Choroid plexus epithelial cell (primary cell): ENCODE measurements at places on chromosomes 3 and 15.

DNA sequence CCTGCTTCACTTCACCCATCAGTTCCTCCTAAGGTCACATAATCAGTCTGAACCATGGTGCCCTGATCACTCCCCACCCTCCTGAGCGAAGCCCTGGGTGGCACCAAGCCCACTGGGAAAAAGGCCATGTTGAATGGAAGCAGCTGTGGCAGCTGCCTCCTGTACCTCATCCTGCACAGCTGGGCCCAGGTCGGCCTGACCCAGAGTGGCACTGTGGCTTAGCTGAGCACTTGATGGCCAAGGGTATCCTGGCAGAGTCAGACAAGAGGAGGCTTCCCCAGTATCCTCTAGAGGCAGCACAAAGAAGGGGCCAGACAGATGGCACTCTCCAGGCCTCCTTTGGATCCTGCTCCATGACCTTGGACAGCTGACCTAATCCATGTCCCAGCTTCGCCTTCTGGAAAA is 68.4 kb downstream of the TLE3 start:
- DNase-seq = no peak

DNA sequence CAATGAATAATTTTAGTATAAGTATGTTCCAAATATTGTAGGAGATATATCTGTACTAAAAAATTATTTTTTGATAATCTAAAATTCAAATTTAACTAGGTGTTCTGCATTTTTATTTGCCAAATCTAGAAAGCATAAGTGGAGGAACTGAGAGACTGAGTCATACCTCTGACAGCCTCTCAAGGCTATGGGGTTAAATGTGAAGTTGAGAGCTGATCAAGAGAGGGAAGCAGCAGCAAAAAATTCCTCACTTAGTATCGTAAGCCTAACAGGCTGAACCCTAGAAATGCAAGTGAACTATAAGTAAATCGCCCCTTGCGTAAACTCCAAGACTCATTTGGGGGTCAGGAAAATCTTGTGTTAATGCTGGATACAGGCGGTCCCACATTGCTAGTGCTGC is 12.8 kb upstream of the TOPAZ1 start:
- no peak for DNase-seq

GRCh38 chr3:187746442-187747281 is 1.4 kb upstream of the BCL6 start:
- peak; percentile 67 for DNase-seq

- DNase-seq = peak; percentile 87
Observed at GRCh38 chr3:3200632-3201212, 21.2 kb upstream of the CRBN start.

DNA sequence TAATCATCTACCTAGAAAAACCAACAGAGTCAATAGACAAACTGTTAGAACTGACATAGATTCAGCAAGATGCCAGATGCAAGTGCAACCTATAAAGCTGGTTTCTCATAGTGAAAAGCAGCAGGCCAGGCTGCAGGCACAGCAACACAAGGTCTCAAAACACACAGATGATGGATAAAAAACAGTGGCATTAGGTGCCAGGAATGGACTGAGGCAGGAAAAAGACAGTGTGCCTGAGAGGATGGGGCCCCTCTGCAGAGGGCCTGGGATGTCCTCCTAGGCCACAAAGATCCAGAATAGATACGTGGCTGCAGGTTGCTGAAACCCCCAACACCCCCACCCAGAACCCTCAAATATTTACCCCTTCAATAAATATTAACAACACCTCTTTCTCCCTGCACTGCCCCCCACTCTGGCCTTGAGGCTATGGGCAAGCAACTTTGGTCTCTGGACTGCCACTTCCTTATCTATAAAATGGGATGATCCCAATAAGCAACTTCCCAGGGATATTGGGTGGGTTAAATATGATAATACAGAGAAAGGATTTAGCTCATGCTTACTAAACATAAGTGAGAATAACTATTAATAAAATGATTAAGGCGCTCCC is 35.2 kb upstream of the FGD5 start:
- DNase-seq = no peak

DNA sequence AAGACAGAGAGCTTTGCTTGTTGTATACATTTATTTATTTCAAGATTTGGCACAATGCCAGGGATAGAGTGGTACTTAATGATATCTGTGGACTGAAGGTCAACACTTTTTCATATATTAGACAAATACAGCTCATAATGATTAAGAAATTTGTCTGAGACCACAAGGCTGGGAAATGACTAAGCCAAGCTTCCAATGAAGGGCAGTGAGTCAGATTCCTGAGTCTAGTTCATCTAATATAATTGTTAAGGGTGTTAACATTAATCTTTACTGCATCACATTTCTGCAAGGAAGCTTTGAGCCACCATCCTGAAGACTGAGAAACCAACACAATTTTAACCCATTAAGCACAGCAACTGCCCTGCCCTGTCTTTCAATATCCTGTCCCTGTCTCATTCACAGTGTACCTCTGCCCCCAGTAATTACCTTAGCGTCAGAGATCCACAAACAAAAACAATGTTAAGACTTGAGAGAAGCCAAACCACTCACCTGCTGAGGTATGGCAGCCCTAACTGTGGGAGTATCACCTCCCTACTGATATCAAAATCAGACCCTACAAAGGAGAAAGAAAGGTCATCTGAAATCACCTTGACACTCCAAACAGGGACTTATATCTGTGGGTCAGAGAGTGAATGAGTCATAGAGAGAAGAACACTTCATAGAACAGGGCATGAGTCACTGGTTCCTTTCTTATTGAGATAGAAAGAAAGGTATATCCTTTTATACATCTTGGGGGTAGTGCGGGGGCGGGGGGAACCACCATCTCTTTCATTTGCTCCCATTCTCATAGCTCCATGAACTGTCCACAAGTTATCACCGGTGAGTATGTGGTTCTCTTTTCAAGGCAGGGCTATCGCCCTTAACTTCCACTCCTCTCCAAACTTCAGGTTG is 74.7 kb downstream of the MAGI1 start:
- DNase-seq = peak; percentile 90

DNA sequence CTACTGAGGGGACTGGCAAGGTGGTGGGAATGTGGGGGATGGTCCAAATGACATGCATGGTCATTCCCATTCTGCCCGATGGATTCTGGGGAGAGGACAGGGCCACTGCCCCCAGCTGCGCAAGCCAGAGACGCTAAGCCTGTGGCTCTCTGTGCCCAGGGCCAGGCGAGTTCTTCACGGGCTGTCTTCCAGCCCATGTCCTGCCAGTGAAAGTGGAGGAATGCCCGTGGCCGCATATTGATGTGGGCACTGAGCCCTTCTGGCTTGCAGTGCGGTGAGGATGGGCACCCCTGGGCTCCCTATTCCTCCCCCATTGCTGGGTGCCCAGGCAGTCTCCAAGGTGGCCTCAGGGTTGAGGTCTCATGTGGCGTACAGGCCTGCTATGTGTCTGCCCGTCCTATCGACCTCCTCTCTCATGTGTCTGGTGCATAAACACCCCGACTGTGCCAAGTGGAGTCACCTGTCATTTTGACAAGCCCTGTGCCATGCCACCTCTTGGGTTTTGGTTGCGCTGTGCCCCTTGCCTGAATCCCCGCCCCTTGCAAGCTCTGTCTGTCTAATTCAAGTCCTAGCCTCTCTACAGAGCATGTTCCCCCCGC is 116.8 kb downstream of the TMEM266 start:
- no peak for DNase-seq

DNA sequence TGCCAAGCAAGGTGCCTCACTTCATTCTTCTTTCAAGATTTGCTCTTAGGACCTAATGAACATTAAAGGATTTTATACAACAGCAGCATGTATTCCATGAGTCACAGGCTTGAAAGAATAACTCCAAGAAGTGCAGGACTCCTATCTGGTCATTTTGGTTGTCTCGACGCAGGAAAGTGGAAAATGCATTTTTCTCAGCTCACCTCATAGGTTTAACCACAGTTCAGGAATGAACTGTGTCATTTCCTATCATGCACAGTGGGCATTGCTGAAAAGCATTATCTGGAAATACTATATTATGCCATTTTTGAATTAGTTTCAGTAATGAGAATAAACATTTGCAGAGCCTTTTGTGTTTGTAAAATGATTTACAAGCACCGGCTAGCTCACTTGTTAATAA is 98.7 kb upstream of the BFSP2 start:
- peak; percentile 85 for DNase-seq

GRCh38 chr3:22977042-22977441 is 226.1 kb upstream of the UBE2E2 start:
- DNase-seq = no peak

GRCh38 chr3:184730924-184731323 is 19.1 kb upstream of the MAGEF1 start:
- no peak for DNase-seq

DNA sequence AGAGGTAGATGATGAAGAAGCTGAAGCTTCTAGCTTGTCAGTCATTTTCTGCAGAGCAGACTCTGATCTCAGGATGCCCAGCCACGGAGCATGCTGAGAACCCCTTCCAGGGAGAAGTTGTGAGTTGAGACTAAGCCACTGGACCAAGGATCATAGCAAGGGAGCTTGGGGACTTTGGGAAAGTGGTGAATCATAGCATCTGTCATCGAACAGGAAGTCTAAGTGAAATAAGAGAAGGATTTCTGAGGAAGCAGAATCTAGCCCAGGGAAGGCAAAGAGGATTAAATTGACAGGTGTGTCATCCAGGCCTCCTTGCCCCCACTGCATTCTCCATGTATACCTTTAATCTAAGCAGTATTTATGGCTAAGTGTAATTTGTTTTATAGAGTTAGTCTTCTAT is 71.8 kb upstream of the TMEM108 start:
- DNase-seq = no peak

DNA sequence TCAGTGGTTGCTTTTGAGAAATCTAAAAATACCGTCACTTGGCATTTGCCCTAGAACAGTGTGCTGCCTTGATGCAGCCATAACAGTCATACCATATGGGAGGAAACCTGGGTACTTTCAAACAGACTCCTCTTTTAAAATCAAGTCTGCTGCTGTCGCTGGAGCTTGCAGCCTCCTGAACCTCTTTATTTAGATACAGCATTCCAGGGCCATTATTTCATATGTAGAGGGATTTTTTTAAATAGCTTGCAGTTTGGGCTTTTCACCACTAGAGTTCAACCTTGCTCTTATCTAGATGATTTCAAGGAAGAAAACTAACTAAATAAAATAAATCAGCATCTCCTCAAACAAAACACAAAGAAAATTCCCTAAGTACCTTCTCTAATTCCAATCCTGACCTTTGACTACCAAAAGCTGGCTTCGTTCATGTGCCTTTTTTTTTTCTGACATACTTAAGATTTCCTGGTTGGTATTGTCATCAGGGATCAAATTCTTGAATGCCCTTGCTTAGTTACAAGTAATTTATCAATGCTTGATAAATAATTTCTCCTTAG is 111.6 kb downstream of the KBTBD8 start:
- DNase-seq = peak; percentile 90

DNA sequence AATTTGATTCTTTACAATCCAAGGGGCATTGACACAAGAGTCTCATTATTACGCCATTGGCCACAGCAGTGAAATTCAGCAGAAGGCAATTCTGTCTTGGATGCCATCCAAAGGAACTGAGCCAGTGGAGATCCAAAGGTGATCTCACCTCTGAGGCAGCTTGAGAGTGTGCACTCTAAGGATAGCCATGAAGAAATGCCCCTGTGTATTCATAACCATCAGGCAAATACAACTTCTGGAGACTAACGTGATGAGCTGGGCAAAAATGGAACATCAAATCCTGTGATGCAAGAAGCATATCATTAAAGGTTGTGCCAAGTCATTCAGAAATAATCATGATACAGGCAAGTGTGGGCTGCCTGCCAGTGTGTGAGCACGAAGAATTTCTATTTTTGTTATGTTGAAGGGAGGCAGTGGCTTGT is 41.4 kb downstream of the ROBO2 start:
- DNase-seq = peak; percentile 82

DNA sequence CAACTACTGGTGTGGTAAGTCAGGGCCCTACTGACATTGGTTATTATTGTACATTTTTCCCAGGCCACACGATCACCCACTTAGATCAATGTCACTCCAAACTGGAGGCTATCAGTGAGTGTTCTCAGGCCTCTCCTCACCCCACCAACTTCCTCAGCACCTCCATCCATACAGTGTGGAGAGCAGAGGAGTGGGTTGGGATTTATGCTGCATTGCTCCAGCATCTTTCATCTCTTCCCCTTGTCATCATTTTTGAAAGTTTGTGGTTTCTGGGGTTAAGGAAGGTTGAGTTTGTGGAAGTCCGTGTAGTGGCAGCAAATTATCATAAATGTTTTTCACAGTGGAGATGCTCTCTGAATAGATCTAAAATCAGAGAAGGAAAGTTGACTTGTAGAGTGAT is 60.2 kb downstream of the TLNRD1 start:
- DNase-seq = no peak

- DNase-seq = no peak
Observed at GRCh38 chr3:141529717-141530414, 43.0 kb downstream of the RASA2 start.

DNA sequence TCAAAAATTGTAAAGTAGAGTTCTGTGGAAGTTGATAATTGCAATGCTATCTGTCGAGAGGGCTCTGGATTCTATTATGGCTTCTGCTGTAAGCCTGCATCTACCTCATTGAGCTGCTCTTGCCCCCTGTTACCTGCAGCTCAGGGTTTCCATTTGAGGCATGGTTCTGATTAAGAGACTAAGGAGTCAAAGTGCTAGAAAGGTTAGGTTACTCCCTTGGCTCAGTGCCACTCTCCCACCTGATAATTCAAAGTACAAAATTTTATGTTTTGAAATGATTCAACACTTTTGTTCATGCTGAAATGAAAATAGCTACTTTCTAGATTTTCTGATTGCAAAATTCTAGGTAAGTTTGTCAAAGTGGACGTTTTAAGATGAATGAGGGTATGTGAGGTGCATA is 220.5 kb upstream of the SATB1 start:
- DNase-seq = no peak

GRCh38 chr3:196651819-196652218 is 12.3 kb downstream of the NRROS start:
- DNase-seq = no peak

DNA sequence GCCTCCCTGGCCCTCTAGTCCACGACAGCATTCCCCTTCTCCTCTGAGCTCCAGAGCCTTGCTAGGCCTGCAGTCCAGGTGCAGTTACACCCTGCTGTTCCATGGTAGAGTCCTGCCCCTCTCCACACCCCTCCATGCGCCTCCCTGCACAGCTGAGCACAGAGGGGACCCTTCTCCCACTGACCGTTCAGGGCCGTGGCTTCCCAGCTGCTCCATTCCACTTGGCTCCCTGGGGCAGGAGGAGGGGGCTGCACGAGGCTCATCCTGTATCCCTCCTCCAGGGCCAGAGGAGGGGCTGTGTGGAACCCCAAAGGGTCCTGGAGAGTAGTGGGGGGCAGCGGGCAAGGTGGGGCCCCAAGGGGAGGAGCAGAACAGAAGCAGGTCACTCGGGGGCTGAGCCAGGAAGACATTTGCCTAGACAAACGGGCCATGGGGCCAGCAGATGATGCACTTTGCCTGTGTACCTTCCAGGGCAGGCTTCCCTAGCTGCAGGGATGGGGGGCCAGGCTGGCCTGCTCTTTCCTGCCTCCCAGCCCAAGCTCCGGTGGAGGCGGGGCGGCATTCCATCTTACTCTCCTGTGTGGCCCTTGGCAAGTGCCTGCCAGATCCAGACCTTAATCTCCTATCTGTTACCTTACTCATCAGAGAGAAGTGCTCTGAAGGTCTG is 20.7 kb upstream of the GOLGA6C start:
- no peak for DNase-seq
